ENCODE measurements at places on chromosomes 1 and 21.

- no peak for DNase-seq
Measured at GRCh38 chr1:184023171-184023570, 14.4 kb downstream of the COLGALT2 start.

DNA sequence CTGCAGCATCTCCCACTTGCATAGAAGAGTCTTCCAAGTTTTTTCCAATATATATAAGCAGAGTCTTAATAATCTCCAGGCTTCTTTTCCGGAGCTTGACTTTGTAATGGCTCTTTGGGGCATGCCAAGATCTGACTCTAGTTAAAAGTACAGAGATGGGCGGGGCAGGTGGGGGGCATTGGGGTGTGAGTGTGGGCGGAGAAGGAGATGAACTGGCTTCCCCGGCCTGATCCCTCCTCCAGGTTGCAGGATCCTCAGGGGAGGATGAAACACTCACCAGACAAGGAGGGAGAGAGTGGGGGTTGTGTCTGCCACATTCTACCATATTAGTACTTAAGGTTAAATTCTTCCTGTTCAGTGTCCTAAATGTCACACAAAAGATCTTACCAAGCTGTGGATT is 23.0 kb downstream of the S100A10 start:
- DNase-seq = no peak

DNA sequence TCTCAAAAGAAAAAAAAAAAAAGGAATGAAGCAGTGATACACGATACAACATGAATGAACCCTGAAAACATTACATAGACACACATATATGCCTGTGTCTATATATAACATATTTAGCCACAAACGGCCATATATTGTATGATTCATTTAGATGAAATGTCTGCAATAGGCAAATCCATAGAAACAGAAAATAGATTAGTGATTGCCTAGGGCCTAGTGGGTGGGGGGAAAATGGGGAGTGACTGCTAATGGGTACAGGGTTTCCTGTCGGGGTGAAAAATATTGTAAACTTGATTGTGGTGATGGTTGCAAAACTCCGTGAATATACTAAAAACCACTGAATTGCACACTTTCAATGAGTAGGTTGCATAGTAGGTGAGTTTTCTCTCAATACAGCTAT is 6.0 kb upstream of the H6PD start:
- DNase-seq = no peak

- no peak for DNase-seq
Measured at GRCh38 chr1:11157394-11157793, 31.8 kb upstream of the ANGPTL7 start.

GRCh38 chr1:22050330-22050729 is 2.2 kb upstream of the CDC42 start:
- DNase-seq = no peak

- DNase-seq = no peak
Measured at GRCh38 chr1:91697416-91697815, 188.5 kb downstream of the TGFBR3 start.
